Astrocyte (in vitro differentiated cells and primary cell): ENCODE measurements at places on chromosomes 7 and 10.

- H3K4me1 ChIP-seq, result peaks cover 6% of the 10 kb centered on the region
- H3K36me3 ChIP-seq, result no peaks in the 10 kb centered on the region
- H3K27me3 ChIP-seq, result peaks cover 63% of the 10 kb centered on the region
- H3K4me3 ChIP-seq, result peak overlapping the region; percentile 0
- H3K27ac ChIP-seq, result no peak overlapping the region
Observed at GRCh38 chr10:114044247-114045135, 825 bp downstream of the ADRB1 start.

GRCh38 chr7:101558742-101559325 is 70.3 kb downstream of the MYL10 start:
- peaks cover 16% of the 10 kb centered on the region for H3K27me3 ChIP-seq
- no peak overlapping the region for H3K27ac ChIP-seq
- no peak for DNase-seq

GRCh38 chr7:41942468-41943093 is 239.7 kb upstream of the INHBA start:
- peak overlapping the region; percentile 53 for H3K4me3 ChIP-seq
- peaks cover 10% of the 10 kb centered on the region for H3K4me1 ChIP-seq
- no peaks in the 10 kb centered on the region for H3K27me3 ChIP-seq
- no peaks in the 10 kb centered on the region for H3K36me3 ChIP-seq
- H3K27ac ChIP-seq, result peak overlapping the region; percentile 11
- DNase-seq, result no peak

DNA sequence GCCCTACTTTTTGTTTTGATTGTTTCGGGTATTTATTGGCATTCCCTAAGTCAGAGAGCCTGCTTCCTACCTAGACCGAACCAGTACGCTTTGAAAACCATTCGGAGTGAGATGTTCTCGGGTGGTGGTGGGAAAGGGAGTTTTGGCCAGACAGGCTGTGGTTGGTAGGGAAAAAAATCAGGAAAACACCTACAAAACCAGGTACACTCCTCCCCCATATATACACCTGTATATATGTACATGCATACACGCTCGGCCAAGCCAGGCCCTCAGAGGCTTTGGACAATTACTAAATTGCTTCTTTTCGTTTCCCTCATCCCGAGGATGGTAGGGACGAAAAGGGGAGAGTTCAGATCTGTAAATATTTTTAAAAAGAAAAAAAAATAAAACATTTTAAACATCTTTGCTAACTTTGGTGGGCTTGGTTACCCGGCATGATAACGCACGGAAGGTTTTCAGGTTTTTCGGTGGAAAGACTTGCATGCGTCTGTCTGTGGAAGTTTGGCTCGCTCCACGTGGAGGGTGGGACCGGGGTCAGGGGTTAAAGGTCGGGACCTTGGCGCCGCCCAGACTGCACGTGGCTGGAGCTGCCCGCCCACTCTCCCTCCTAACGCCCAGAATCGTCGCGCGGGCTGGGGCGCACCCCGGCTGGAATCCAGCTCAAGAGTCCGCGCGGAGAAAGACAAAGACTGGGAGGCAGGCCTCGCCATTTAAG is 2.5 kb downstream of the HMX2 start:
- no peaks in the 10 kb centered on the region for H3K36me3 ChIP-seq
- DNase-seq, result no peak
- peak overlapping the region; percentile 35 for H3K4me3 ChIP-seq
- H3K4me1 ChIP-seq, result peaks cover 10% of the 10 kb centered on the region
- no peak overlapping the region for H3K27ac ChIP-seq
